ENCODE measurements at places on chromosomes 16 and 17.

DNA sequence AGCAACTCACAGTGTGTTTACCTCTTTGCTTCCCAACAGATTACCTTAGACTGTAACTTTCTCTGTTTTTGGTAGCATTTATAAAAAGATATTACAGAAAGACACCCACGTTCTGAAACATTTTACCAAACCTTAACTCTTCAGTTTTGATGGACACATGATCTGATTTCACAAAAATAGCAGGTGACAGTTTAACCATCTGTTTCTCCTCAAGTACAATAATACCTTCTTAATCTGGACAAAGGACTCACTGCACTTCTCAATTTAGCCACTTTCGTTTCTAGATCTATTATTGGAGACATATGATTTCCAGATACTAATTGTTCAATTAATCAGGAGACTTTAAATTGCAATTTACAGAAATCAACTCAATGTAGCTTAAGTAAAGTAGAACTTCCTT lies 703.8 kb upstream of the KIF2B start:
- no peak for DNase-seq

DNA sequence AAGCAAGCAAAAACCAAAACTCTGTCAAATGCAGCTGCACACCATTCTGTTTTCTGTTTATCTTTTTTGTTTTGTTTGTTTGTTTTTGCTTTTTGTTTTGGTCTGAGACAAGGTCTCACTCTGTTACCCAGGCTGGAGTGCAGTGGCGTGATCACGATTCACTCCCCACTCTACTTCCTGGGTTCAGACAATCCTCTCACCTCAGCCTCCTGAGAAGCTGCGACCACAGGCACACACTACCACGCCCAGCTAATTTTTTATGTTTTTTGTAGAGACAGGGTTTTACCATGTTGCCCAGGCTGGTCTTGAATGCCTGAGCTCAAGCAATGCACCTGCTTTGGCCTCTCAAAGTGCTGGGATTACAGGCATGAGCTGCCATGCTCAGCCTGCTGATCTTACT lies 19.3 kb upstream of the SLFN13 start:
- no peak for DNase-seq

DNA sequence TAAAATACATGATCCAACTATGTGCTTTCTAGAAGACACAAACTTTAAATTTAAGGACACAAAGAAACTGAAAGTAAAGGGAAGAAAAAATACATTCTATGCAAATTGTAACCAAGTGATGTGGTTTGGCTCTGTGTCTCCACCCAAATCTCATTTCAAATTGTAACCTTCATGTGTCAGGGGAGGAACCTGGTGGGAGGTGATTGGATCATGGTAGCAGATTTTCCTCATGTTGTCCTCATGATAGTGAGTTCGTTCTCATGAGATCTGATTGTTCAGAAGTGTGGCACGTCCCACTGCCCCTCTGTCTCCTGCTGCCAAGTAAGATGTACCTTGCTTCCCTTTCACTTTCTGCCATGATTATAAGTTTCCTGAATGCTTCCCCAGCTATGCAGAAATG lies 15.0 kb downstream of the OR1A1 start:
- no peak for DNase-seq

DNA sequence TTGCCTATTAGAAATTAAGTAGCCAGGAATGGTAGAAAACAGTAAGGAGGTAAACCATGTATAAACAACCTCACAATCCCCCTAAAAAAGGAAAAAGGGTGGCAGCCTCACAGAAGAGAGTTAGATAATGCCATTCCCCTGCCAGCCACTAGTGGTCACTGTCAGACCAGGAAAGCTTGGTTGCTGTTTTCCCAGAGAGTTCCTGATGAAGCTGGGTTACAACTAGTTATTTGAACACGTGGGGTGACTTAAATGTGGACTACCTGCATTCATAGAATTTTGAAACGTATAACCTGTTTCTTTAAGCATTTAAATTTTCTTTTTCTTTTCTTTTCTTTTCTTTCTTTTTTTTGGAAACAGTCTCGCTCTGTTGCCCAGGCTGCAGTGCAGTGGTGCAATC lies 5.8 kb downstream of the GPRC5C start:
- DNase-seq, result no peak

DNA sequence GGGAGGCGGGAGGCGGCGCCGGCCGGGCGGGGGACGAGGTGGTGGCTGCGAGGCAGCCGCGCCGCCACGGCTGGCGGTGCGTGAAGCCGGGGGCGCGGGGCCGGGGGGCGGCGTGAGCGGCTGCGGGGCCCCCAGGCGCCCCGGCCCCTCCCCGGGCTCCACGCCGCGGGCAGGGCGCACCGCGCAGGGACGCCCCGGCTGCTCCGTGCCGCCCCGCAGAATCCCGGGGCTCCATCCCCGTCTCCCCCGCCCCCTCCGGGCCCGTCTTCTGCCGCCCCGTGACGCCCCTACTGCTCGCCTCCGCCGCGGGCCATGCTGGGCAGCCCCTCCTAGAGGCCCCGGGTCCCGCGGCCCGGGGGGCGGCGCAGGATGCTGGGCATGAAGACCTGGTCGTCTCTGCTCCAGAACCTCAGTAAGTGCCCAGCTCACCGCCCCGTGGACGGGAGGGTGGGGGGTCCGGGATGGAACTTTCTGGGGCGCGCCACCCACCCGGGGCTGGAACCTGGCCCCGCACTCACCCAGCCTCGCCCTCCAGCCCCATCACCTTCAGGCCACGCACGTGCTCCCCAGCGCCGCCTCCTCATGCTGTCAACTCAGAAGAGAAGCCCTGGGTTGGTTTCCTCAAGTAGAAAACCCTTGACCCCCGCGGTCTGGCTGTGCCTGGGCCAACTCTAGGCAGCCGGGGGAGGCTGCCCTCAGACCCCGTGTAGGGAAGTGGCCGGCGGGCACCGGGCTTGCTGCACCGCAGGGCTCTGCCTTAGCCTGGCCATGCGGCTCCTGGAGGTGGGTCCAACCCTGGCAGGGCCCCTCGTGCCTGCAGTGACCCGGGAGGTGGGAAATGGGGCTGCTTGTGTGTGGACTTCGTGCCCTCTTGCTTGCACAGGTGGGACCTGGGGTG lies 150.2 kb upstream of the GSE1 start:
- no peak for DNase-seq

All from iris pigment epithelial cell (primary cell).